ENCODE measurements at places on chromosomes 13 and 19.

DNA sequence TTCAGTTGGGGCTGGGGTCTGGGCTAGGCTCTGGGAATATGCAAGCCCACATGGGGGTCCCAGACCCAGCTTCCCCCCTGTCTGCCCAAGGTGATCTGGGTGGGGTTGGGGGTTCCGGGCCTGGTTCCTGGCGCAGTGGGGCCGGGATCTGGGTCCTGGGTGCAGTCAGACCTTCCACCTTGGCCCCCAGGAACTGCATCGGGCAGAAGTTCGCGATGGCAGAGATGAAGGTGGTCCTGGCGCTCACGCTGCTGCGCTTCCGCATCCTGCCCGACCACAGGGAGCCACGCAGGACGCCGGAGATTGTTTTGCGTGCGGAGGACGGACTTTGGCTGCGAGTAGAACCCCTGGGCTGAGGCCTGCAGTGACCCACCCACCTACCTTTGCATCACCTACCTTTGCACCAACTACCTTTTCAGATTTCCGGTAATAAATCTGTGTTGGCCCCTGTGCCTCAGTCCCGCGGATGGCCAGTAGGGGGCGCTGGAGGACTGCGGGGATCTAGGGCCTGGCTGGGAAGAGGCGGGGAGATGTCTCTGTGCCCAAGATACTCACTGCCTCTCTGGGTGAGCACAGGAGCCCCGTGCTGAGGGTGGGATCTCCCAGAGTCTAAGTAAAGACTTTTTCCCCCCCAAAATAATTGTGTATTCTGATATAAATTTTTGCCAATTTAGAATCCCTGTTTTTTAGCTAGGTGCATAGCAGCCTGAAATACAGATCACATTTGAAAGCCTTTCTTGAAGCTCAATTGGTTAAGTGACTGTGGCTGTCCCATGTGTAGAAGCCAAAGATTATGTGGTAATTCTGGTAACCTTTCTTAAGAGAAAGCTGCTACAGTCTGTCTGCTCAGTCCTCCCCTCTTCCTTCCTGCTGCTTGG is 11.5 kb upstream of the CYP4F3 start:
- peak; percentile 80 for DNase-seq

DNA sequence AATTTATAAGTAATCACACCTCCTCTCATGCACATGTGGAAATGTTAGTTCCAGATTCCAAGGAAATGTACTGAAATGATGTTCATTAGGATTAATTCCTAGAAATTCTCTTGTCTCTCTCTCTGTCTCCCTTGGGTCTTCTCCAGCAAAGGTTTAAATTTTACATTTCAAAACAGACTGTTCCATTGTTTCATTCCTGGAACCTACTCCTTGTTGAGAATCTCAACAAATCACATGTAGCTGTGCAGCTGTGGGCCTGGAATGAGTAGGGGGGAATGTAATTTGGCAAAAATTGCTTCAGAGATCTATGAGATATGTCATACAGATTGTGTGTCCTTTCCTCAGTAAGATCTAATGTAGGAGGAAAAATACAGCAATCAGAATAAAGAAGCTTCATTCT is 46.2 kb upstream of the RFXAP start:
- DNase-seq = no peak

DNA sequence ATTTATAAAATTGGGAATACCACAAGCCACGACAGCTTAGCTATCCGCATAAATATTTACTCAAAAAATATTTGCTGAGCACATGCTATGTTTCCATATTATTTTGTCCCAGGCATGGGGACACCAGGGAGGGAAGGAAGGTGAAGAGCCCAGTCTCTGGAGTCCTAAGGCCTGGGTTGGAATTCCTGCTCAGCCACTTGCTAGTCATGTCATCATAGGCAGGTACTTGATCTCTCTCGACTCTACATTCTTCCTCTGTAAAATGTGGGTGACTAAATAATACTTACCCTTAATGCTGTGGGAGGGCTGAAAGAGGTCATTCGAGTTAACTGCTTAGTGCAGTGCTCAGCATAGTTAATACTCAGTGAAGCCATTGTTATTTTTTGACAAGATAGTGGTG is 4.3 kb upstream of the RNASEH2B start:
- no peak for DNase-seq

GRCh38 chr19:13091400-13092157 is 11.1 kb downstream of the LYL1 start:
- DNase-seq = peak; percentile 58

- DNase-seq = peak; percentile 51
Observed at GRCh38 chr19:42634409-42635232, 39.9 kb upstream of the CEACAM8 start.

- no peak for DNase-seq
Observed at GRCh38 chr13:73230716-73231115, 171.9 kb downstream of the KLF5 start.

GRCh38 chr19:52691215-52691610 is 43.6 kb downstream of the ZNF611 start:
- peak; percentile 25 for DNase-seq

- no peak for DNase-seq
Observed at GRCh38 chr13:48214519-48215121, 18.4 kb upstream of the ITM2B start.

GRCh38 chr13:46598140-46598819 is 45.3 kb downstream of the LRCH1 start:
- DNase-seq = no peak

DNA sequence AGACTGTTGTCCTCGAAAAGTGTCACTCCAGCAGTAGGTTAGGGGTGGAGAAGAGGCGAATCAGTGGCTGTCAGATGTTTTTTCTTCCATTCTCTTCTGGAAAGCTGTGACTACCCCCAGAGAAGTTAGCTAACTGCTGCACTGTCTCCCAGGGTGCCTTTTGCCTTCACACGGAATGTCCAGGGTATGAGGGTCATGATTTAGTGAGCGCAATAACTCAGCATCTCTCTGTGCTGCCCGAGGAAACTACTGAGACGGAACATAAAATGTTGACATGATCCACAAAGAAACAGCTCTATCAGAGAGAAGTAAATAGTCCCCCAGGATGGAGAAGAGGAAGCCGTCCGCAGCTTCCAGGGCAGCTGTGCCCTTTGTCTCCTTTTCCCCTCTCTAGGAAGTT is 254.0 kb upstream of the ARGLU1 start:
- no peak for DNase-seq

DNA sequence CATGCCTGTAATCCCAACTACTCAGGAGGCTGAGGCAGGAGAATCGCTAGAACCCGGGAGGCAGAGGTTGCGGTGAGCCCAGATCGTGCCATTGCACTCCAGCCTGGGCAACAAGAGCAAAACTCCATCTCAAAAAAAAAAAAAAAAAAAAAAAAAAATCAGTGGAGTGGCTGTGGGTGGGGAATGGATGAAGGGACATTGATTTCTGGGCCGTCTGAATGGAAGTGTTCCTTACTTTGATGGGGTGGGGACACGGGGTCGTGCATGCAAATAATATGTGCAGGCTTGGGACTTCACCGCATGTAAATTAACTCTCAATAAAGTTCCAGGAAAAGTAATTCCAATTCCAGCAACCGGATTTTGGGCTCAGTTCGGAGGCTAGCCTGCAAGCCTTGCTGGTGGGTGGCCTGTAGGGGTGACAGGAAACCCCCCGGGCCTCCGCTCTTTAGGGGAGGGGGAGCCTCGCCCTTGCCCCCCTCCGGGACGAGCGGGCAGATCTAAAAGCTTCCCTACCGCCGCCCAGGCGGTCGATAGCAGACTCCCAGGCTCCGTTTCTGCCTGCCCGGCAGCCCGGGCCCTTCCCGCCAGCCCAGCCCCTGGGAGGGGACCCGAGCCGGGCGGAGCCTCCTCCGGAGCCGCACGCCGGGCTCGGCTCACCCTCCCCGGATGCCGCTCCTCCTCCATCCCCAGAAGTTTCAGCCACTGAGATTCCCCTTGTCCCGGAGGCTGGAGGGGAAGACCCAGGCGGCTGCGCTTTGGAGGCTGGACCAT is 48.0 kb upstream of the ADGRE5 start:
- DNase-seq = peak; percentile 41

DNA sequence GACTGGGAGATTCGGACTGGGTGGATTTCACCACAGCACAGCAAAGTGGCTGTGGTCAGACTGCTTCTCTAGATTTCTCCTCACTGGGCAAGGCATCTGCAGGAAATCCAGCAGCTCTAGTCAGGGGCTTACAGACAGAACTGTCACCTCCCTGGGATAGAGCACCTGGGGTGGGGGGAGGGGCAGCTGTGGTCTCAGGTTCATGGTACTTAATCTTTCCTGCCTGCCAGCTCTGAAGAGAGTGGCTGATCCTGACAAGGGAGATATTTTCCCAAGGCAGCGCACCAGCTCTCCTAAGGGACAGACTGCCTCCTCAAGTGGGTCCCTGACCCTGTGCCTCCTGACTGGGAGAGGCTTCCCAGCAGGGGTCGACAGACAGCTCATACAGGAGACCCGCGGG is 212.8 kb upstream of the KLF12 start:
- no peak for DNase-seq

Measured in glutamatergic neuron (in vitro differentiated cells).